Effector CD4-positive, alpha-beta T cell (primary cell): ENCODE measurements at places on chromosomes 4 and X.

GRCh38 chr4:82450966-82451755, 20.8 kb downstream of the ENOPH1 start:
- no peak for DNase-seq

- no peak for DNase-seq
Measured at GRCh38 chr4:102253860-102254259, 91.4 kb downstream of the SLC39A8 start.

- no peak for DNase-seq
Measured at GRCh38 chrX:124005228-124005627, 43.7 kb downstream of the STAG2 start.

DNA sequence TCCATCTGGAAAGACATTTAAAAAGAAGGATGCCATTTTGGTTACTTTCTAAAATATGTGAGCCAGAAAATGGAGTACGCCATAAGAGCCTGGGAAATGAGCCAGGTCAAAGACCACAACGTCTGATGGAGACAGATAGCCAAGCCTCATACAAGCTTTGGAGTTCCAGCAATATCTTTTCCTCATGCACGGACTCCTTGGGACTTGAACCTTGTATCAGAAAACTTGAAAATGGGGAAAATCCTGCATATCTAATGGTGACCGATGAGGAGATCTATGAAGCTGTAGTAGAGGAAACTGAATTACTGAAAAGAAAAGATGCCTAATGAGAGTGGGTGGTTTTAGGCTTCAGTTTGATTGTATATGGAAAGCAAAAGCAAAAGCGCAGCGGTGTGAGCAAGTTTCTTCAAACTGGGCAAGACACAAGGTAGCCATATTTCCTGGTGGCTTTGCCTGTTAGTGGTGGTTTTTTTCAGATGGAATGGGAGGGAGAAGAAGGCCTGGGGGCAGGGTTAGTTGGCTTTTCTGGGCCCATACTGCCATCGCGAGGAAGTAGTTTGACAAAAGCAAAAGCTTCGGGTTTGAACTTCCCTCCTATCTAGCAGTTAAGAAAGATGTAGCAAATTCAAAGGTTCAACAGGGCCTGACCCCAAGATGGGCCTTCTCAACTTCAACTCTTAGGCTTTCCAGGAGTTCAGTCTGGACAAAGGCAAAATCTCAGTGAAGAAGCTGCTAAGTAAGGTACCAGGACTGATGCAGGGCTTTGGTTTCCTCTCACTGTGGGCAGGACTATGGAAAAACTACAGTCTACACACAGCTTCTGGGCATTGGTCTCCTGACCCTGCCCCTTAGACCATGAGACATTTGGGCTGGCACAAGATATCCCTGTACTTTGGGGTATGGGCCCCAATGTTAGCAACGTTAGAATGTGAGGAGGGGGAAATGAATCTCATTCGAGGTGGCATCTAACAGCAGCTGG, 210.0 kb upstream of the STK26 start:
- peak; percentile 81 for DNase-seq

DNA sequence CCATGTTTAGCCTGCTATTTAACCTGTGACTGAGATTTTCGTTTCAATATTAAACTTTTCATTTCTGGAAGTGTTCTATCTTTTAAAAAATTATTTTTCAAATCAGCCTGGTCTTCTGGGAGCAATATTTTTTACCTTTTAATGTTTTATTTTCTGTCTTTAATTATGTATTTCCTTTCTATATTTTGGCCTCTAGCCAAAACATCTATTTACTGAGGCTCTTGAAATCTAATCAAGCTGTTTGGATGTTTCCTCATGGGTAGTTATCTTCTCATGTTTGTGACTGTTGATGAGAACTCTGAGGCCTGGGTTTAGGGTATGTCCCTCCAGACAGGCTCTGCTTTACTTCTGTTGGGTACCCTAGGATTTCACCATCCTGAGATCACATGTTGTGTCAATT, 10.3 kb upstream of the SLC10A4 start:
- DNase-seq: no peak

GRCh38 chr4:37793562-37793961, 32.9 kb upstream of the PGM2 start:
- no peak for DNase-seq

- DNase-seq: no peak
Measured at GRCh38 chr4:46258431-46258830, 131.5 kb downstream of the GABRA2 start.

DNA sequence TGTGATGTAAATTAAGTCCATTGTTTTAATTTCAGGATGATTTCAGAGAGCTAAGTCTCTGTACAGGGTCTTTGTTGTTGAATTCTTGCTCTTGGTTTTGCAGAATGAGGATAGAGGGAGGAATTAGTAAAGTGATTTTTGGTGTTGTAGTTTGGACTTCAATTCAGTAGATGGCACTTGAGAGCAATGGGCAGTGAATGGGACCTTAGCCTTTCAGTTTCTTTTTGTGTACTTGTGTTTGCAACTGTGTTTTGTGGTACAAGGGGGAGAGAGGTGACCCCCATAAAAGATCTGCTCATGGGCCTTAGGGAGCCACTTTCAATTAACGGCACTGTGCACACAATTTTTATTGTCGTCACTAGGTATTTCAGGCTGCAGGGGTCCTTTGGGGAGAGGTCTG, 340.0 kb downstream of the DCAF12L2 start:
- DNase-seq: no peak

GRCh38 chr4:8709729-8710360, 117.3 kb downstream of the CPZ start:
- DNase-seq: no peak

DNA sequence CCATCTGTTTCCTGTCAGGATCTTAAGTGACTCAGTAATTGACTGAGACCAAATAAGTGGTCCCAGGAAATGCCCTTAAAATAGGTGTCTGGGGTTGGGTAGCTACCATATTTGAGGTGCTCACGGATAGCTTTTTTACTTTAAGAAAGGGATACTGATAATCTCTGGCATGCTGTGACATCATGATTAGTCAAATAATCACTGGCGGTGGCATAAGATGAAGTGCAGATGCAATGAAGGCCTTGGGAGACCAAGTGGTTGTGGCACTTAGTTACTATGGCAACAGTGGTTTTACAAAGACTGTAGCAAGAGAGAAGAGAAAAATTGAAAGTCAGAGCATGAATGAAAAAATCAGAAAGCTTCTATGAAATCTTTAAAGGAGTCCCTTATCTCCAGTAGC, 114.5 kb upstream of the SLIT2 start:
- DNase-seq: no peak

DNA sequence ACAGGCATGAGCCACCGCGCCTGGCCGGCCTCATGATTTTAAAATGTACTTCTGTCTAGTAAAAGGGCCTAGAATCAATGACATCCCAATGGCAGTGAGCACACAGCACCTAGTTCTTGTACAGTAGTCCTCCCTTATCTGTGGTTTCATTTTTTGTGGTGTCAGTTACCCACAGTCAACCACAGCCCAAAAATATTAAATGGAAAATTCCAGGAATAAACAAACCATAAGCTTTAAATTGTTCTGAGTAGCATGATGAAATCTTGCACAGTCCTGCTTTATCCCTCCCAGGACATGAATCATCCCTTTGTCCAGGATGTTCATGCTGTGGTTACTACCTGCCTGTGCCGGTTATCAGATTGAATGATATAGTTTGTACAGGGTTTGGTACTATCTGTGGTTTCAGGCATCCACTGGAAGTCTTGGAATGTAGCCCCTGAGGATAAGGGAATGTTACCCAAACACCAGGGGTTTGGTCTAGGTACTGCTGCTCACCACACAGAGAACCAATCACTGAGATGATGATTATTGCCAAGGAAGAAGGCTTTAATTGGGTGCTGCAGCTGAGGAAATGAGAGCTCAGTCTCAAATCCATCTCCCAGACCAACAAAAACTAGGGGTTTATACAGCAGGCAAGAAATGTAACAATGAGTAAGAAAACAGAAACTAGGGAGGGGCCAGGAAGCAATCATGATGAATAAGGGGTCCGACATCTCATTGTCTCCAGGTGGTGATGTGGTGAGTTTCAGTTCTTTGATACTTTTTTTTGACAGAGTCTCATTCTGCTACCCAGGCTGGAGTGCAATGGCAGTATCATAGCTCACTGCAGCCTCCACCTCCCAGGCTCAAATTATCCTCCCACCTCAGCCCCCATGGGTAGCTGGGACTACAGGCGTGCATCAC, 16.2 kb upstream of the FHL1 start:
- DNase-seq: no peak

GRCh38 chr4:128855621-128856020, 46.1 kb downstream of the JADE1 start:
- DNase-seq: no peak

GRCh38 chr4:124230268-124230667, 482.3 kb downstream of the ANKRD50 start:
- no peak for DNase-seq

GRCh38 chr4:60884587-60884986, 315.5 kb upstream of the ADGRL3 start:
- no peak for DNase-seq

- no peak for DNase-seq
Measured at GRCh38 chr4:154942176-154942575, 161.1 kb downstream of the RBM46 start.

GRCh38 chr4:165635951-165636350, 237.1 kb upstream of the TLL1 start:
- no peak for DNase-seq

DNA sequence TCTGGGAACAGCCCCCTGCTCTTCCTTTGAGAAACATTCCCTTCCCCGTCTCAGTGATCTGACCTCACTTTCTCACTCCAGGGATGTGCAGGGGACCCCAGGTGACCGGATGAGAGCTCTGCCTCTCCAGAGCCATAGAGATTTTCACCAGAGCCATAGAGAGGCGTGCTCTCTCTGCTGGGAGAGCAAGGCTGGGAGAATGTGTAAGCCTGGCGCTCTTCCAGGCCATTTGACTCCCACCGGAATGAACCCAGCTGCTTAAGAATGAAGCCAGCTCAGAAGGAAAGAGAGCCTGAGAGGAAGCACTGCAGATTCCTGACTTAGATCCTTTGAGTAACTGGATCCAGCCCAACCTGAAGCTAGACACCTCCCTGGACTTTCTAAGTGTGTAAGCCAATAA, 106.4 kb downstream of the DHX15 start:
- DNase-seq: no peak

GRCh38 chr4:100582146-100582545, 64.3 kb upstream of the EMCN start:
- no peak for DNase-seq

DNA sequence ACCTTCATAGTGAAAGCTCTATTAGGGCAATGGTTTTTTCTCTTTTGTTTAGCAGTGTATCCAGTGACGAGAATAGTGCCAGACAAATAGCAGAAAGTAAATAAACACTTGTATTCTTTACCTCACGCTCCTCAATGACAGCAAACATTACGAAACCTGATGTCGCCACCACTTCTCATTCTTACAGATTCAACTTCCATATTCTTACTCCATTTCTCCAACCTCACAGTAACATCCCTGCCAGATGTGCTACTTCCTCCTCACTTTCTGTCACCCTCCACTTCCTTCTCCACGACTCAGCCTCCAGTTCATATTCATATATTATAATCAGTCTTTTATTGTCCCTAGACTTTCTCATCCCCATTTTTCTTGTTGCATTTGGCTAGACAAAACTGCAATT, 1956.2 kb upstream of the AGA start:
- no peak for DNase-seq

DNA sequence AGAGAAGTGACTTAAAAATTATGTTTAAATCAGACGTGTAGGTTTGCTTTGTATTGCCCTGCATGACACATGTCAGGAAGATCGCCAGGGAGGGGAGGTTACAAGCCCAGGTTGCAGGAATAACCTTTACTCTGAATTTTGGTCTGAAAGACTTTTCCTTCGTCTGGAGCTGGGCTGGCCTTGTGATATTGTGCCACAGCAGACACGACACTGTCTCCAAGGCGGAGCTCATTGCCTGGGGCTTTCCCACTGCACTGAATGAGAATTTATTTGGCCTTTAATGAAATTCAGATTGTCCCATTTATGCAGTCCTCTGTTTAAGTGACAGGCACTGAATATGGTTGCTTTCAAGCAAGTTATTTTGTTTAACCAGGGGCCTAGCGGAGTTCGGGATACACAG, 45.1 kb downstream of the RHOH start:
- DNase-seq: peak; percentile 46

- DNase-seq: no peak
Measured at GRCh38 chr4:173443121-173443520, 44.2 kb upstream of the SCRG1 start.

DNA sequence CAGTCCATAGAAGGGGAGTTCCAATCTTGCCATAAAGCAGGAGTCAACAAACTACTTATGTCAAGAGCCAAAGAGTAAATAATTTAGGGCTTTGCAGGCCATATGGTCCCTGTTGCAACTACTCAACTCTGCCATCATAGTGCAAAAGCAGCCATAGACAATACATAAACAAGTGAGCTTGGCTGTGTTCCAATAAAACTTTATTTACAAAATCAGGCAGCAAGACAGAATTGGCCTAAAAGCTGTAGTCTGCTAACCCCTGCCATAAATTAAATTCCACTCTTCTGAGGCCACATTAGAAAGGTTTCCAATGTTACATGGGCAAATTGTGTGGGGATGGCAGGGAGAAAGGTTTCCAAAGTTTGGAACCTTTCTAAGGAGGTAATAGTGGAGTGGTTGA, 14.7 kb downstream of the TRMT2B start:
- no peak for DNase-seq

DNA sequence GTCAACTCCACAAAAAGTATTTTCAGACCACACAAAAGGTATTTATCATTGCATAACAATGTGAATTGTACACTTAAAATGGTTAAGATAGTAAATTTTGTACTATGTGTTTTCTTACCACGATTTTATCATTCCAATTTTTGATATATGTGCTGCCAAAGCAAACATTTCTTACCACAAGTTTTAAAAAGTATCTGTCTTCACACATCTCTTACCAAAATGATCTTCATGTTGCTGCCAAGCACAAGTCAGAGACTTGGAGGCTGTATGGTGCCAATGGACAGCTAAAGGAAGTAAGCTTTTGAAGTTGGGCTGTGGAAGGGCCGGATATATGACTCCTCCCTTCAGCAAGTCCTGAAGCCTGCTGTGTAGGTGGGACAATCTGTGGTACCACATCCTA, 67.9 kb downstream of the TMLHE start:
- DNase-seq: no peak

DNA sequence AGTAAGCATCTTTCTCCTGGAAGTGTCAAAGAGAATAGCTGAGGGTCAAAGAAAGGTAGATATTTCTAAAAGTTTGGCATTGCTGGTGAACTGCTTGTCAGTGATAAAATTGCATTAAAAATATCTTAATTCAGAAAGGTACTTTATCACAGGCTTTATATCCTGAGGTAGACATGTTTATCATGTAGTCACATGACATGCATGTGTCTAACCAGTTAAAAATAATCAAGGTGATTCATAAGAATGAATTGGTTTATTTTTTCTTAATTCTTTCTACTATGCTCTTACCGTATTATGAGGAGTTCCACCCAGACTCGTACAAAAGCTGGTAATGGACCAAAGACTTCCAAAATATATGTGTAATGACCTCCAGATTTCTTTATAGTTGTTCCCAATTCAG, 6.1 kb downstream of the SLC7A11 start:
- no peak for DNase-seq

GRCh38 chrX:25968920-25969319, 169.2 kb upstream of the MAGEB18 start:
- DNase-seq: no peak
